ENCODE measurements at places on chromosomes 5 and 9.

DNA sequence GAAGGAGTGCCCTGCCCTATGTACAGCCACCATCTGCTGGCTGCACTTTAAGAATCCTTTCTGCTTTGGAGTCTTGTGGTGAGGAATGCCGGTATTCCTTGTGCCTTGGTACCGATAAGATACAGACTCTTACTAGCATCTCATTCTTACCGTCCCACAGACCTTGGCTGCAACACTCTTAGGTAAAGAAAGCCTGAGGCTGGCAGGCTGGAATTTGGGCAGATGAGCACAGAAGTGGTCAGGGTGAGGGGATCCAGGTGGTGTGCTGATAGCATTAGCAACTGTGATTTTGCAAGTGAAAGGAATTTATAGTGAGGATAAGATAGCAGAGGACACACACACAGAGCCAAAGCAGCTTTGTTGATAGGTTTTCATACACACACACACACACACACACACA lies 198.1 kb downstream of the ENC1 start:
- DNase-seq = no peak

DNA sequence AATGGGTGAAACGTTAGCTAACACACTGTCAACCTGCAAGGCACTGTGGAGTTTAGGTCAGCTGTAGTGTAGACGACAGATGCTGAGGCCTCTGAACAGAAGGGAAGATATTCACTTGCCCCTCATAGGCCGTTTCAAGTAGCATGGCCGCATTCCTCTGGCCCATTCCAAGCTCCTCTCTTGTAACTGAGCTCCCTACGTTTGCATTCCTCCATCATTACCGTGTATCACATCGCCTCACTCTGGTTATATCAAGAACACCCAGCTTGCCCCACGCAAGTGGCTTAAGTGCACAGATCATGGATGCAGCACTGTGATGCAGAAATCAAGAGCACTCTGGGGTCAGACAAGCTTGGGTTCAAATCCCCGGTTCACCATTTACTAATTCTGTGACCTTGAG lies 43.3 kb downstream of the PRELID2 start:
- no peak for DNase-seq

GRCh38 chr9:117644133-117644931 lies 59.9 kb upstream of the TLR4 start:
- DNase-seq = peak; percentile 45

DNA sequence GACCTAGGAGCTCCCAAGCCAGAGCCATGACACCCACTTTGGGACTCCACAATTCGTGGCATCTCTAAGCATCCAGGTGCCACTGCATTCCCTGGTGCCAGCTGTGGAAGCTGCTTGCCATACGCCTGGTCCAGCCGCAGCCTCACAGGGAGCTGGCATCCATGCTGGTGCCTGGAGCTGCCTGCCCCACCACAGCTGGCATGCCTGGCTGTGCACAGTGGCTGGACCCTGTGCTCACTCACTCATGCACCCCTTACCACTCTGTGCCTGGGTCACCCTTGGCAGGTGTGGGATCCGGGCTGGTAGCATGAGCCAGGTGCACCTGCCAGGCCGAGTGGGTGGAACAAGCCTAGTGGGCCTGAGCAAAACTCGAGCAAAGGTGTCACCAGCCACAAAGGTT lies 90.1 kb downstream of the CAVIN4 start:
- no peak for DNase-seq

DNA sequence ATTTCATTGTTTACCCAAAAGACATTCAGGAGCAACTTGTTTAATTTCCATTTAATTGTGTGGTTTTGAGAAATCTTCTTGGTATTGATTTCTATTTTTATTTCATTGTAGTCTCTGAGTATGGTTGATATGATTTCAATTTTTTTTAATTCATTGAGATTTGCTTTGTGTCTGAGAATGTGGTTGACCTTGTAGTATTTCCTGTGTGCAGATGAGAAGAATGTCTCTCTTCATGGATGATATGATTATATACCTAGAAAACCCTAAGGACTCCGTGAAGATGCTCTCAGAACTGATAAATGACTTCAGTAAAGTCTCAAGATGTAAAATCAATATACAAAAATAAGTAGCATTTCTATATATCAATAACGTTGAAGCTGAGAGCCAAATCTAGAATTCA lies 202.4 kb upstream of the CDH9 start:
- DNase-seq = no peak

DNA sequence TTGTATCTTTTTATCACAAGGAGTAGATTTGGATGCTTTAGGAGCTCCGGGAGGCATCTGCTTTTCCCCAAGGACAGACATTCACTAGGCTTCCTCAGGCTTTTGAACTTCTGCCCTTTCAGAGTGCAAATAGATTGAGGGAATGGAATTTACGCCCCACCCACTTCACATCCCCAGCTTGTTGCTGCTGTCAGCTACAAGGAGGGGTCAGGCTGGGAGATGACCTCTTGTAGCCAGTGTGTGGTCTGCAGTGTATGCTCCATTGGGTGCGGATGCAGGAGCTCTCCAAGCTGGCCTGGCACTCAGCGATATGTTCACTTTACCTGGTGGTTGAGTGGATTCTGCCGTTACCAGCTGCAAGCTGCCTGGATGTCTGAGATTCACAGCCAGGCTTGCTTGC lies 6.4 kb downstream of the TNFSF15 start:
- DNase-seq = no peak

- no peak for DNase-seq
Observed at GRCh38 chr9:21684231-21684630, 118.2 kb upstream of the MTAP start.

GRCh38 chr5:63025679-63026078 lies 447.1 kb downstream of the LRRC70 start:
- DNase-seq = no peak

DNA sequence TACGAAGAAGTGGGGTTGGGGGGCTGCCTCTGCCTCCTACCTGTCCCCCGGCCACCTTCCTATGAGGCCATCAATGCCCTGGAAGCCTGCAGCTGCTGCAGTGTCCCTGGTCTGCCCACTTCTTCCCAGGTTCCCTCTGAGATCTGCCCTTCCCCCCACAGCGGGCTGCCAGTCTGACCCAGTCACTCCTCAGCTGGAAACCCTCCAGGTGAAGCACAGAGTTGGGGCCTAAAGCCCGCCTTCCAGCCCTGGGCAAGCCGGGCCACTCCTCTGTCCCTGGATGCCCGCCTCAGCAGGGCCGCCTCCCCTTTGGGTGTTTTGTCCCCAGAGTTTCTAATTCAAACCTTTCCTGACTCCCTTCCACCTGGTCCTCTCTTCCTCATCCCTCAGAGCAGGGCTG lies 137.0 kb downstream of the RXRA start:
- DNase-seq = no peak

GRCh38 chr9:84832453-84832852 lies 162.9 kb downstream of the NTRK2 start:
- DNase-seq = no peak
